ENCODE measurements at places on chromosomes 12 and 14.

- DNase-seq: no peak
Observed at GRCh38 chr12:69553628-69554248, 31.5 kb upstream of the CCT2 start.

GRCh38 chr12:102824218-102824835 lies 92.7 kb downstream of the PAH start:
- no peak for DNase-seq

- DNase-seq: no peak
Observed at GRCh38 chr14:53044486-53044885, 93.6 kb upstream of the FERMT2 start.

- DNase-seq: no peak
Observed at GRCh38 chr12:6465467-6466183, 4.9 kb downstream of the VAMP1 start.

DNA sequence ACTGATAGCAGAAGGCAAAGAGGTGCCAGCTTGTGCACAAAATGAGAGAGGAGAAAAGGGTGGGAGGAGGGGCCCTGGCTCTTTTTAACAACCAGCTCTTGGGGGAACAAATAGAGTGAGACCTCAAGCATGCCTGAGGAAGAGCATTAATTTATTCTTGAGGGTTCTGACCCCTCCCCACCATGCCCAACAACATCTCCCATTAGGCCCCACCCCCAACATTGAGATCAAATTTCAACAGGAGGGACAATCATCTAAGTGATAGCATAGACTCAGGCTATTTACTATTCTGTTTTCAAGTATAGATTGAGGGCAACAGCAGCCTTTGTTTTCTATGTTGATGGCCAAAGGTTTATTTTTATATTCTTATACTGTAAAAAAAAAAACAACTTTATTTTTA lies 59.7 kb downstream of the FUT8 start:
- DNase-seq: no peak

GRCh38 chr14:52906141-52906601 lies 44.7 kb downstream of the FERMT2 start:
- no peak for DNase-seq

- DNase-seq: no peak
Observed at GRCh38 chr12:63919756-63920155, 75.3 kb downstream of the SRGAP1 start.

GRCh38 chr12:3515506-3515905 lies 24.5 kb downstream of the PRMT8 start:
- no peak for DNase-seq

GRCh38 chr12:81350309-81350708 lies 272.4 kb downstream of the ACSS3 start:
- DNase-seq: no peak

- no peak for DNase-seq
Observed at GRCh38 chr14:101064718-101065117, 161.2 kb upstream of the RTL1 start.

- DNase-seq: no peak
Observed at GRCh38 chr14:22524115-22524783, 64.8 kb downstream of the DAD1 start.

GRCh38 chr12:3122841-3123678 lies 45.9 kb downstream of the TSPAN9 start:
- no peak for DNase-seq

DNA sequence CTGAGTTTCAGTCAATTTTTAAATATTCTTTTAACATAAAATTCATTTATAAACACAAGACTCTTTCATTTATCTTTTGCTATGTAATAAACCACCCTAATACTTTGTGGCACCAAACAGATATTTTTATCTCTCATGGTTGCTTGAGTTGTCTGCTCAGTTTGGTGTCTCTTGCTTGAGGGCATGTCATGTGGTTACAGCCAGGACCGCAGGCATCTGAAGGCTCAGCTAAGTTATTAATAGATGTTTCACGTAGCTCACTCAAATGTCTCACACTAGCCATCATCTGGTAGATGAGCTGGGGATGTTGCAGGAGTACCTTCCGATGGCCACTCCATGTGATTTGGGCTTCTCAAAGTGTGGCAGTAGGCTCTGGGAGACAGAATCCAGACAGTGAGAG lies 597.8 kb downstream of the ETNK1 start:
- no peak for DNase-seq

- no peak for DNase-seq
Observed at GRCh38 chr14:35414365-35414764, 9.8 kb upstream of the NFKBIA start.

DNA sequence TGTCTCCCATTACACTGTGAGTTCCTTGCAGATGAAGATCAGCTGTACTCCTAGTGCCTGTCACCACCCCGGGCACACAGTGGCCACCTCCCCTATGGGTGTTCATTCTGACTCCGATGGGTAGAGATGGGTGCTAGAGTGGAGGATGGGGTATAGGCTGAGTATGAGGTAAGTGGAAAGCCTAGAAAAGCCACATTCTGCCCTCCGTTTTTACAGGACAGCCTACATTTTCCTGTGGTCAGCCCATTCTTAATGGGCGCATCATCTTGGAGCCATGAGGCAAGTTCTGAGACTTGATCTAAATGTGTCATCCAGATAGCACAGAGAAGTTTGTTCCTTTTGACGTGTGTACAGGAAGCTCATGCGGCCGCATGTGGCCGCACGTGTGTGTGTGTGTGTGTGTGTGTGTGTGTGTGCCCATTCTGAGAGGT lies 166.7 kb upstream of the HIF1A start:
- DNase-seq: no peak

DNA sequence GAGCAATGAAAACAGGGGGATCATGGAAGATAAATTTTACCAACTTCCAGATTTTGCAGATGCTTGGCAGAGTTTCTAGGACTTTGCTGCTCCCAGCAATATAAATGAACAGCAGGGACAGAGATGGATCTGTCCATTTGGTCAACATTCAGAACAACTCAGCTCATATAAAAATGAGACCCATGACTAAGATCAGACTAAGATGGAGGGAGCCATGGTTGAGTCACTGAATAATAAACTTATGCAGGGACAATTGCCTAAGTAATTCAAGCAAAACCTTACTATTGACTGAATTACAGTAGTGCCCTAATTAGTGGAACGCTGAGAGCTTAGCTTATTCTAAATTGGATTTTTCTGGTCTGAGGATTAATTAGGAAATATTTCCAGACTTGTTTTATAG lies 205.1 kb downstream of the SLC5A8 start:
- no peak for DNase-seq

GRCh38 chr12:103635419-103635818 lies 48.3 kb downstream of the STAB2 start:
- no peak for DNase-seq

DNA sequence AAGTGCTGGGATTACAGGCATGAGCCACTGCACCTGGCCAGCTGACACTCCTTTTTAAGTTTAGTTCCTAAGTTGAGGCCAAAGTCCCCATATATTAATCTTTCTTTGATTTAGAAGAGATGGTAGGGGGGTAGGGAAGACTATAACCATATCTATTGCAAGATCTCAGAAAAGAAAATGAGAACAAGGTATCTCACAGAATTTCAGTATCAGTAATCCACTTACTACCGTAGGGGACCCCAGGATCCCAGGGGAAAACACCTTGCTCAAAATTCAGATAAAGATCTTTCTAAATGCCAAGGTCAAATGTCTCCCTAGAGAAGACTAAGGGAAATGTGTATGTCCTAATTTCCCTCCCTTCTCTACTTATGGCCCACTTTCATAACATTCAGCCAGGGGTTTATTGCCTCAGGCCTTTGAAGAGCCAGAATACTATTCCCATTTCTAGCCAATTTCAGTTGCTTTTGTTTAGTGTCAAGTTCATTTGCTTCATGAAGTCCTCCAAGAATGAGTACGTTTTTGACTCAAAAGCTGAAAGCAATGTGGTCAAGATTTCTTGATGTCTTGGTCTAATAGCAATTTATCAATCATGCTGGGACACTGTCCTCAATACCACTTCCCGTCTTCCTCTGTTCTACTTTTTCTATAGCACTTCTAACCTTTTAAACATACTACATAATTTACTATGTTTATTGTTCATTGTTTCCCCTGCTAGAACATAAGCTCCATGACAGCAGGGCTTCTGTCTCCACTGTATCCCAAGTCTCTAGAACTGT lies 86.3 kb downstream of the DCAF5 start:
- DNase-seq: no peak

- DNase-seq: no peak
Observed at GRCh38 chr12:131533139-131533538, 177.8 kb upstream of the SFSWAP start.

Data from stimulated activated CD4-positive, alpha-beta T cell treated with anti-CD3 and anti-CD28 coated beads, Interleukin-4, amount 100 ng/mL, for 1 hour (primary cell).